Activated CD8-positive, alpha-beta T cell treated with anti-CD3 and anti-CD28 coated beads for 36 hours (primary cell): ENCODE measurements at places on chromosomes 11 and 22.

GRCh38 chr11:128593281-128593680, 5.9 kb upstream of the ETS1 start:
- no peak for DNase-seq

- DNase-seq: peak; percentile 14
Observed at GRCh38 chr11:45169310-45170072, 23.1 kb downstream of the PRDM11 start.

DNA sequence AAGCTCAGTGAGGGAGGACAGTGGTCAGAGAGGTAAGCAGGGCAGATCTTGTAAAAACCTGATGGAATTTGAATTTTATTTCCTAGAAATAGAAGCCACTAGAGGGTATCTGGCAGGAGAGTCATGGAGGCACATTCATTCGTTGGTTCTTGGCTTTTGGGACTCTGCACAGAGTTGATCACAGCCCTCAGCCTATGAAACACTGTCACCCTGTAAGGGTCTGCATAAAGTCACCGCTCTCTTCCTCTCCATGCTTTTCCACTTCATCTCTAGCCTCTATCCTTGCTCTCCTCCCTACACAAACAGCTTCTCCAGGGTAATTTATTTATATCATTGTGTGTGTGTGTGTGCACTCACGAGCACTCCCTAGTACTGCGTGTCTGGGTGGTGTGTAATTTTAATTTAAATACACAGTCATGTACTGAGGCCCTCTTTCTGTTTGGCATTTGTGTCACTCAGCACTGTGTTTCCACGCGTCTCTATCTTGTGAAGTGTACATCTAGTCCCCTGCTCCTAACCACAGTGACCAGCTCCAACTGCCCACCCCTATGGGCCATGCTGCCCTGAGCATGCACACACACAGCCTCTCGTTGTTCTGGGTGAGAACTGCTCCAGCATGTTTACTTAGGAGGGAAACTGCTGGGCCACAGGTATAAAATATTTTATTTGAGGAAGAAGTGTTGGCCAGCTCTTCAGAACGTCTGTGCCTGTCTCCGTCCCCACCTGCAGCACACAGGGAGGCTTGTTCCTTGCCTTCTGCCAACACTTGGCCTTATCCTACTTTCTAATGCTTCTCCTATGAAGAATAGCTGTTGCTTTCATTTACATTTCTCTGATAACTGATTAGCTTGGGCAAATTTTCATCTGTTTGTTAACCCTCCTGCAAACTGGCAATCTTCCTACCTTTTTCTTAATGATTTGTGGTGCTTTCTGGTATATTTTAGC, 4.5 kb downstream of the KCNQ1OT1 start:
- DNase-seq: no peak

- DNase-seq: peak; percentile 47
Observed at GRCh38 chr11:96013461-96014213, 89.7 kb upstream of the MTMR2 start.

DNA sequence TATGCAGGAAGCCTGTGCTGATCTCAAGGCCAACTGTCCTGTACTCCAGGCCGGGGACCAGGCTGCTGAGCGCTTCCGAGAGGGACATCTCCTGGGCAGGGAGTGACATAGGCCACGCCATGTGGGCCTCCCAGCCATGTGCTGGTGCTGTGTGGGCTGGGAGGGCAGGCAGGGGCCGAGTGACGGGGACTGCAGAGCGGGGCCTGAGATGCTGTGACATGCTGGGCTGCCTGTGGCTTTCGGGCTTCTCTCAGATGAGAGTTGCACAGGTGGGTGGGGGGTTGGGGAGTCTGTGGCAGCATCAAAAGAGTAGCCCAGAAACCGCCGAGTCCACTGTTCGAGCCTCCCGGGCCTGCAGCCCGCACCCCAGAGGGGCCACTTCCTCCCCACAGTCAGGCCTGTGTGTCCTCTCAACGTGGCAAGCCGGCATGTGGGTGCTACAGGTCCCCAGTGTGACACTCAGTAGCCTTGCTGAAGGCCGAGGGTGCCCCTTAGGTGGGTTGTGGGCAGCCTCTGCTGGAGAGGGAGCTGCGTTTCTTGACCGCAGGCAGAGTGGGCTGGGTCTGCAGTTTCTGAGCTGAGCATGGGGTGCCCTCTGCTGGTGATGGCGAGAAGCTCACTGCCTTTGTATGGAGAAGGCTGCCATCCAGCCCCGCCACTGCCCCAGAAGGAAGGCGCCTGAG, 101.2 kb downstream of the BCR start:
- peak; percentile 89 for DNase-seq

GRCh38 chr11:60960405-60960804, 8.4 kb upstream of the SLC15A3 start:
- no peak for DNase-seq

GRCh38 chr11:2428322-2428795, 16.0 kb downstream of the TRPM5 start:
- DNase-seq: peak; percentile 82

- no peak for DNase-seq
Observed at GRCh38 chr22:36395915-36396314, 8.1 kb upstream of the MYH9 start.

GRCh38 chr11:11946180-11946579, 62.2 kb downstream of the DKK3 start:
- no peak for DNase-seq

- no peak for DNase-seq
Observed at GRCh38 chr11:127226380-127226779, 225.8 kb upstream of the KIRREL3 start.

DNA sequence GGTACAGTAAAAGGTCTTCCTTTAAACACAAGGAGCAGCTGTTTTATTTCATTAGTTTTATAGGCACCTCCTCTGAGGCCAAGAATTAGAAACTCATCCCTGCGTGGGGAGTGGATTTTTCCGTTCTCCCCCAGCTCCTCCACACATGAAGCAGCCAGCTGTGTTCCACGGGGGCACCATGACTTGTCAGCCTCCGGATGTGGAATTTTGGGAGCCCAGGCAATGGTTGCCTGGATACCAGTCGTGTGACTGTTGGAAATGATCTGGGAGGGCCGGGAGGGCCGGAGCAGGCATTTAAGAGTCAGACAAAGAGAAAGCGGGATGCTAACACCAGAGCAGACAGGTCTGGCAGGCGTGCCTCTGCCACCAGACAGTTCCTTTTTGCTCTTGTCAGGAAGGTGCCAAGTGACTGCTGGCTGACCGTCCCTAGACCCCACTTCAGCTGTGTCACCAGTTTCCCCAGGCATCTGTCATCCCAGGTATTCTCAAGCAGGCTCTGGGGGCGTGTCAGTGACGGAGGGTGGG, 15.9 kb upstream of the CDC42EP2 start:
- DNase-seq: no peak

DNA sequence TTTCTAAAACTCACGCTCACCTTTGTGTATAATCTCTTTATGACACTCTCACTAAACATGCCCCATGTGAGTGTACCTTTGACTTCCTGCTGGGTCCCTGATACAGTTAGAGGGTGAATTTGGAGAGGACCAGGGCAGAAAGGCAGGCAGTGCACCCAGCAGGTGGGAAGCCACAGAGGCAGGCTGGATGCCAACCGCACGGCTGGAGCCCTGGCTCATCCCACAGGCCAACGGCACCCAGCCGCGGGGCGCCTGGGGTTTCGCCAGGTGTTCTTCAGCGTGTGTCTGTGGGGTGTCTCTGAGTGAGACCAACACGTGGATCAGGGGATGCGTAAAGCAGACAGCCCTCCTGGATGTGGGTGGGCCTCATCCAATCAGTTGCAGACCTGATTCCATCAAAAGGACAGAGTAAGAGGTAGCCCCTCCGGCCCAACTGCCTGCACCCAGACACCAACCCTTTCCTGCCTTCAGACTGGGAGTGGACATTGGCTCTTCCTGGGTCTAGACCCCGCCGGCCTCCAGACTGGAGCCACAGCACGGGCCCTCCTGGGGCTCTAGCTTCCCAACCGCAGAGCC, 51.6 kb downstream of the DHCR7 start:
- no peak for DNase-seq

DNA sequence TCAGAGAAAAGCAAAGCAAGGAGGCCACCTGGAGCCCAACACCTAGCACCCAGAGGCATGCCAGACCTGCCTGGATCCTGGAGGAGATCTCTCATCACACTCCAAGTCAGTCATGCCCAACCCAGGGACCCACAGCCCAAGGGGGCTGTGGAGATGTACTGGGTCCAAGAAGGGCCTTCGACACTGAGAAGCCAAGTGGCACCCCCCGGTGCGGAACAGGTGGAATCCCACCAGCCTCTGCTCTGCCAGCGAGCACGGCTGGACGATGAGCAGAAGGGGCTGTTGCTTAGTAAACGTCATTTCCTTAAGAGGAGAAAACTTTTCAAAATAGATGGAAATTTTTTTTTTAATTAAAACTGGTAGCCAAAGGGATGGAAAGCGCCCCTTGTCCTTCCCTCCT, 171.9 kb upstream of the GRK3 start:
- DNase-seq: no peak

GRCh38 chr11:86476109-86476861, 101.6 kb downstream of the CCDC81 start:
- no peak for DNase-seq

DNA sequence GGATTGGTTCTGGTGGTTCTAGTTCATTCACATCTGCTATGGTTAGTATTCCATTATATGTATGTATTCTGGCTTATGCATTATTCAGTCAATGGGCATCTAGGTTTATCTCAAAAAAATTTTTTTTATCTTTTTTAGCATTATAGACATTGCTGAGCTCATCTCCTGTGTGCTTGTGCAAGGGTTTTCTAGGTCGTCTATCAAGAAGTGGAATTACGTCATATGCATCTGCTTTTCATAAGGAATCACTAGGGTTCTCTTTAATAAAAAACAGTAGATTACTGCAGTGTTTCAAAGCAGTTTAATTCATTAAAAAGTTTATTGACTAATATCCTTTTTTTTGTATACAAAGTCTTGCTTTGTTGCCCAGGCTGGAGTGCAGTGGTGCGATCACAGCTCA, 21.3 kb downstream of the TBC1D22A start:
- DNase-seq: no peak

GRCh38 chr11:79488286-79488685, 47.5 kb upstream of the TENM4 start:
- DNase-seq: no peak

GRCh38 chr11:76512851-76513653, 68.2 kb downstream of the EMSY start:
- no peak for DNase-seq

DNA sequence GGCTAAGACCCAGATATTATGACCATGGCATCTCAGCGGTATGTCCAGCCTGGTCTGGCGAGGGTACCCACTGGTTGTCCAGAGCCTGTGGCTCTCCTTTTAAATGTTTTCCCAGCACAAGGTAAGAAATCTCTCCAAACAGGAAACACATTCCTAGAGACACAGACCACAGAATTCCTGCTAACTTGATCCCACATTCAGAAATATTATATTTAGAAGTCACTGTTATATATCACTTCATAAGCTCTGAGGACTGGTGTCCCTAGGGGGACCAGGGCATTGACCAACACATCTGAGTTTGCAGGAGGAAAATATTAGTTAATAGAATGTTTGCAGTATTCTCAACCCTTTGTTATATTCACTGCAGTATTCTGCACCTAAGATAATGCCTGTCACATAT, 23.1 kb downstream of the TMPRSS13 start:
- DNase-seq: no peak

- no peak for DNase-seq
Observed at GRCh38 chr11:28835317-28835716, 727.1 kb downstream of the METTL15 start.

GRCh38 chr22:24975813-24976341, 23.4 kb downstream of the KIAA1671 start:
- DNase-seq: no peak

GRCh38 chr11:2672553-2673249, 27.1 kb downstream of the KCNQ1OT1 start:
- DNase-seq: no peak
